ENCODE measurements at places on chromosomes 5 and 9.
A peak's percentile ranks its signal among the peaks of the same experiment; 100 is the strongest.

GRCh38 chr9:102445181-102445747 lies 549.9 kb upstream of the CYLC2 start:
- no peak for DNase-seq

DNA sequence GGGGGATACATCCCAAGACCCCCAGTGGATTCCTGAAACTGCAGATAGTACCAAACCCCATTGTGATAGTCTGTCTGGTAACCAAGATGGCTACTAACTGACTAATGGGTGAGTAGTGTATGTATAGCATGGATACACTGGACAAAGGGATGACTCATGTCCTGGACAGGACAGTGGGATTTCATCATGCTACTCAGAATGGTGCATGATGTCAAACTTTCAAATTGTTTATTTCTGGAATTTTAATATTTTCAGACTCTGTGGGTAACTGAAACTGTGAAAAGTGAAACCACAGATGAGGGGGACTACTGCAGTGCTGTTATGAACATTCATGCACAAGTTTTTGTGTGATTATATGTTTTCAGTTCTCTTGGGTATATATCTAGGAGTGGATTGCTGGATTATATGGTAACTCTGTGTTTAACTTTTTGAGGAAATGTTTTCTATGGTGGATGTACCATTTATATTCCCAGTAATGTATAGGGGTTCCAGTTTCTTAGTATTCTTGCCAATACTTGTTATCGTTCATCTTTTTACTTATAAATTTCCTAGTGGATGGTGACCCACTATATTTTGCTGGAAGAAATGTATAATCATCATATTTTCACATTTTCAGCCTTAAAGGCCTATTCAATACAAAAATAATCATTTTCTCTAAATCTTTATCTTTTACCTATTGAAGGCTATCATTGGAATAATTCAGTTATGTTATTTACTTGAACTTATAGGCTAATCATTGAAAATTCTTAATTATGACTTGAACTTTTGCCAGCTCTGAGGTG lies 140.9 kb downstream of the NR3C1 start:
- DNase-seq: no peak

DNA sequence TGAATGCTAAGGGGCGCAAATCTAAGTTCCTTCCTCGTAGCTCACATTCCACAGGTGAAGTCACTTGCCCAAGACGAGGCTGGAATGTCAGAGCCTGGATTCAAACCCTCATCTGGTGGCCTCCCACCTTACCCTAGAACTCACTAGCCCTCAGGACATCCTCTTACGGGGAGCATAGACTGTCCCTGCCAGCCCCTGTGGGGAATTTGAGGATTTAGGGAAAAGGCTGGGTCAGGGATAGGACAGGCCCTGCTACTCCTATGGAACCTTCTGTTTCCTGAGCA lies 45.0 kb downstream of the IRF1 start:
- no peak for DNase-seq

DNA sequence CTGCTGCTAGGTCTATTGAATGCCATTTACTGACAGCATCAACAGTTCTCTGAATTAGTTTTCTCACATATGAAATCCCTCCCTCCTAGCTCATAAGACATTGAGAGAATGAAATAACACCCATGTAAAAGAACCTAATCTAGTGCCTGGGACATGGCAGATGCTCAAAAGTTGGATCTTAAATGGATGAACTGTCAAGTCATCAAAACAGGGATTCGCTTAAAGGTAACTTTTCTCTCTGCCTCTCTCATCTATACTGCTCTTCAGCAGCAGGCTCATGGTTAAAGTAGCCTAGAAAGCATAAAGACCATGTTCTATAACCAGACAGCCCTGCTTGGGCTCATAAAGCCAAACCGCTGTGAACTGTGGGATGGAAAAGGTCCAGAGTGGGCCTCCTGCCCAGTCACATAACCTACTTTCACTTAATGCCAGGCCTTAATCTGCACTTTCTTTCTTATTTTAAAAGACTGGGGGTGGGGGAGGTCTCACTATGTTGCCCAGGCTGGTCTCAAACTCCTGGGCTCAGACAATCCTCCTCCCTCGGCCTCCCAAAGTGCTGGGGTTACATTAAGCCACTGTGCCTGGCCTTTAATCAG lies 3.7 kb downstream of the TMEM245 start:
- DNase-seq: no peak

- DNase-seq: no peak
Observed at GRCh38 chr5:4082966-4083564, 487.4 kb downstream of the IRX1 start.

- DNase-seq: peak; percentile 21
Observed at GRCh38 chr5:63401436-63402046, 560.7 kb downstream of the HTR1A start.

- DNase-seq: no peak
Observed at GRCh38 chr9:2720179-2720654, 2.9 kb downstream of the KCNV2 start.
